Naive thymus-derived CD4-positive, alpha-beta T cell (primary cell): ENCODE measurements at places on chromosomes 7 and 10. TPM values are rescaled to one million over a fixed set of nuclear protein-coding genes. Genes with fewer than 3 reads are reported as not detected.

DNA sequence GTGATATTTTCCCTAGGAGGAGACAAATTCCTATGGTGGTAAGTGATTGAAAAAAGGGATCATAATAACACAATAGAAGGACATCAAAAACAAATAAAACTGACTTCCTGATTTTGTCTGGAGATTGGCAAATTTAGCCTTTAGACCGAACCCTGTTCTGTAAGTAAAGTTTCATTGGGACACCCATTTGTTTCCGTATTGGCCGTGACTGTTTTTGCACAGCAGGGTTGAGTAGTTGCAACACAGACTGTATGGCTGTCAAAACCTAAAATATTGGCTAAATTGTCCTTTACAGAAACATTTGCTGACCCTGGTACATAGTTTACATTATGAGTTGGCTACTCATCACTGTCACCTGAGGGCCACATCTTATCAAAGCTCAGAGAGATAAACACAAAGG lies 168.6 kb downstream of the PRKCQ start:
- H3K4me1 ChIP-seq, result peaks cover 11% of the 10 kb centered on the region
- no peak overlapping the region for H3K4me3 ChIP-seq
- no peaks in the 10 kb centered on the region for H3K27me3 ChIP-seq
- DNase-seq, result no peak
- no peak overlapping the region for H3K27ac ChIP-seq

- DNase-seq, result no peak
- no peak overlapping the region for H3K4me3 ChIP-seq
- no peak overlapping the region for H3K27ac ChIP-seq
- no peaks in the 10 kb centered on the region for H3K4me1 ChIP-seq
- H3K36me3 ChIP-seq, result no peaks in the 10 kb centered on the region
- H3K27me3 ChIP-seq, result no peaks in the 10 kb centered on the region
These were observed 68.6 kb upstream of the CACNB2 start for GRCh38 chr10:18071591-18071990.

DNA sequence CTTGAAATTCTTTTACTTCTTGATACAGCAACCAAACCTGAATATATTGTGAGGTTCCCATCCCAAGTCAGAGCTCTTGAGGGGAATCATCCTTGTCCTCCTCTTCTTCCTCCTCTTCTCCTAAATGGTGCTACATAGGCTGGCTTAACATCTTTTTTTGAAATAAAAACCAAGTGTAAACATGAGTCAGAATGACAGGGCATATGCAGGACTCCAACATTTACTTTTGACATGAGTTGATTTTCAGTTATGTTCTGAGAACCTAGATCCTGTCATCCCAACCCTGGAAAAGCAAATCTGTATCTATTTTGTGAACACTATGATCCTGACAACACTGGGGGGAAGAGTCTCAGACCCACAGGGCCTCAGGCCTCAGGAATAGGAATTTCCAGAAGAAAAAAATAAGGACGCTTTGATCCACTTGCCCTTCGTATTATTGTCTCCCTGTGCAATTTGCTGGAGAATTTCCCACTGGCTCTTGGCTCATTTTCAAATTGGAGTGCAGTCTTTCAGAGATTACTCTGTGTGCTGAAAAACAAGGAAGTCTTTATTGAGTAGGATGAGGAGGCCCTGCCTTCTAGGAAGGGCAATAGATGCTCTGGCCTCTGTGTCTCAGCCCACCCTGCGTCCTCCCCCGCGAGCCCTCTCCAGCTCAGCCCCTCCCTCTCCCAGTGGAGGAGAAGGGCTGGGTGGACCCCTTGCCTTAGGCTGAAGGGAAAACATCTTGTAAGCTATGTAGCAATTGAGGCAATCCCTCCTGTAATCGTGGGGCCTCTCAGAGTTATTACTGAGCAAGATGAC lies 121.6 kb downstream of the CREB5 start:
- no peak overlapping the region for H3K27ac ChIP-seq
- H3K27me3 ChIP-seq, result no peaks in the 10 kb centered on the region
- no peak overlapping the region for H3K4me3 ChIP-seq
- H3K4me1 ChIP-seq, result no peaks in the 10 kb centered on the region
- no peaks in the 10 kb centered on the region for H3K36me3 ChIP-seq
- no peak for DNase-seq

DNA sequence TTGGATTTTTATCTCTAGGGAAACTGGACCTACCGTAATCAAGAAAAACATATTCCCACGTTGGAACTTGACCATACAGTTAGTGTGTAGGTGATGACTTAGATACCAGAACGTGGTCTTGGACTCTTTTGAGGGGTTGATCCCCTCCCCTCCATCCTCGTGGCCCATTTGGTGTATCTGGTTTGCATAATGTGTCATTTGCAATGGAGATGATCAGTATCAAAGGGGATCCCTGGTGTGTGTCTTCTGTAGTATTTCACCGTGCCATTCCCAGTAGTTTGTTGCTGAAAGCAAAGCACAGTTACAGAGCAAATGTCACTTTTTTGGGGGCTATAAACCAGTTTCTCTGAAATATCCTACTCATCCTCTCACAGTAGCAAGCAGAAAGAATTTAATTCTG lies 217.7 kb downstream of the TCF7L2 start:
- H3K4me3 ChIP-seq, result no peak overlapping the region
- no peaks in the 10 kb centered on the region for H3K4me1 ChIP-seq
- H3K27ac ChIP-seq, result no peak overlapping the region
- no peaks in the 10 kb centered on the region for H3K27me3 ChIP-seq

DNA sequence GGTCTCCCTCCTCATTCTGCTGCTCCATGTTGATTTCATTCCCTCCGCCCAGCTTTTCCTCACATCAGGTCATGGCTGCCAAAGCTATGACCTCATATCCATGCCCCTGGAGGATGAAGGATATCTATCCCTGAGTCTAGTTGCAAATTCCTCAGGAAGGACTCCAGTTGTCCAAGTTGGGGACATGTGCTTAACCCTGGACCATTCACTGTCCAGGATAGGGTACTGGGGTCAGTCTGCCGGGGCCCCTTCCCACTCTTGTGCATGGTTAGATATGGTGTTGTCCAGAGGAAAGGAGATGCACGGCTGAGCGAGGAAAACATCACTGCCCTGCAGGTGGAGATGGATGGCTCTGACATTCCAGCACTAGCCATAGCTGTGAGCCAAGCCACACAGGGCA lies 51.9 kb upstream of the COMTD1 start:
- no peak overlapping the region for H3K27ac ChIP-seq
- H3K4me3 ChIP-seq, result no peak overlapping the region
- no peaks in the 10 kb centered on the region for H3K27me3 ChIP-seq
- no peak for DNase-seq

DNA sequence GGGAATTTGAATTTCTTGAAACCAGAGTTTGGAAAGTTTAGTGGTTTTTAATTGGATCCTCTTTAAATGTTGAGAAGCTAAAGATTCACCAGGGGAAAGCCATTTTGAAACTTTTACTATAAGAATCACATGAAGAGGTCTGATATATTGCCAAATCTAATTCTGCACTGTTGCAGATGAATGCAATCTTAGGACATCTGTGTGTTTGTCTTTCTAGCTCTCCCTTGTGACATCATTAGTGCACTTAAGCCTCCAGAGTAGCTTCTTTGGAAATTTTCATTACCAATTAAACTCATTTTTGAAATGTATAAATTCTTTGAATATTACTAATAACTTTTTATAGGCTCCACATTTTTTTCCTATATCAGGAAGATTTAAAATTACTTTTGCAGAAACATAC lies 160.2 kb downstream of the BICC1 start:
- H3K4me1 ChIP-seq, result no peaks in the 10 kb centered on the region
- no peak overlapping the region for H3K27ac ChIP-seq
- H3K36me3 ChIP-seq, result no peaks in the 10 kb centered on the region
- DNase-seq, result no peak

DNA sequence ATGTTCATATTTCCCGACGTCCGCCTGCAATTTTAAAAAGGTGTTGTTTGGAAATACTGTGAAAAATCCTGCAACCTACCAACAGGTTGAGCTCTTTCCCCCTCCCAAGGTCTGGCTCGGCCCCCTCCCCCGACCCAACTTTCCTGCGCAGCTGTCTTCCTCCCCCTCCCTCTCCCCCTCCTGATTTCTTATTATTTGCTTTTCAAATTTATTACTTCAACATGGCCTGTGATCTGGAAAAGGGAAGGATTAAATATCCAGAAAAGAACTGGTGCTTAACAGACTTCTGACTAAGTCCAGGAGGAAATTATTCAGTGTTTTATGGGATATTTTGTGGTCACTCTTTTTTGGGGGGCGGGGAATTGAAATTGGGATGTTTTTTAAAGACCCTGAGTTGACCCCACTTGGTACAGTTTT lies 2.4 kb downstream of the ARID5B start:
- no peaks in the 10 kb centered on the region for H3K36me3 ChIP-seq
- H3K4me3 ChIP-seq, result peak overlapping the region; percentile 96
- peaks cover 19% of the 10 kb centered on the region for H3K4me1 ChIP-seq
- H3K27ac ChIP-seq, result peak overlapping the region; percentile 92
- DNase-seq, result no peak

DNA sequence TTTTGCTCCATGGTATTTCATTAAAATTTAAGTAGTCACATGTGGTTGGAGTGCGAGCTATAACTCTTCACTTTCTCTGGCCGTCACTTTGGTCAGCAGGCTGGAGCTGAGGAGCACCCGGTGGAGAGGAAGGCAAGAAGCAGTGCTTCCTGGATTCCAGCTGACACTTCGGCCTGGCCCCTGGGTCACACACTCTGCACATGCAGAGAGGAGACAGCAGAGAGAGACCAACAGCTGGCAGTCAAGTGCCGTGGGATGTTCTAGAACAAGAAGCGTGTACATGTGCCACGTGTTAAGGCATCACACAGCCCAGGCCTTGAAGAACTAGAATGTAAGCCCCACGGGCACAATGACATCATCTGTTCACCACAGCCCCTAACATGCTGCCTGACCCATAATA lies 30.1 kb downstream of the PSAP start:
- peaks cover 98% of the 10 kb centered on the region for H3K36me3 ChIP-seq
- H3K4me1 ChIP-seq, result no peaks in the 10 kb centered on the region
- no peak for DNase-seq

The CLEC5A gene
- not detected in 2 replicates for total RNA-seq

The MMP21 gene
- total RNA-seq, result 0.84 TPM

The TMEM168 gene
- total RNA-seq, result 19.9 and 20.7 TPM in 2 replicates

The INA gene
- not detected for total RNA-seq
